ENCODE measurements at places on chromosomes 1 and 21. TPM values are rescaled to one million over a fixed set of nuclear protein-coding genes. Genes with fewer than 3 reads are reported as not detected.

Gene OR10K2
- total RNA-seq: not detected

Gene DPM3
- total RNA-seq: 70.8 TPM

Gene IL10
- 33.2 TPM for total RNA-seq

Gene AGO4
- total RNA-seq: 16.9 TPM

Gene OLFM3
- not detected for total RNA-seq

Gene IKBKE
- total RNA-seq: 4.3 TPM

Gene CELA3B
- not detected for total RNA-seq

Gene LCE3D
- total RNA-seq: not detected

Gene VCAM1
- total RNA-seq: 61.9 TPM

Gene AGT
- total RNA-seq: 10.7 TPM

Gene CA6
- not detected for total RNA-seq

Gene IVL
- total RNA-seq: not detected

Gene RGS8
- total RNA-seq: 0.84 TPM

Gene RGS4
- total RNA-seq: 3.2 TPM

Gene C1QB
- 908 TPM for total RNA-seq

Gene RXRG
- 0.63 TPM for total RNA-seq

Gene PCP4L1
- 0.63 TPM for total RNA-seq

- no peak for DNase-seq
Measured at GRCh38 chr1:54653036-54653435, 11.4 kb downstream of the MROH7 start.

DNA sequence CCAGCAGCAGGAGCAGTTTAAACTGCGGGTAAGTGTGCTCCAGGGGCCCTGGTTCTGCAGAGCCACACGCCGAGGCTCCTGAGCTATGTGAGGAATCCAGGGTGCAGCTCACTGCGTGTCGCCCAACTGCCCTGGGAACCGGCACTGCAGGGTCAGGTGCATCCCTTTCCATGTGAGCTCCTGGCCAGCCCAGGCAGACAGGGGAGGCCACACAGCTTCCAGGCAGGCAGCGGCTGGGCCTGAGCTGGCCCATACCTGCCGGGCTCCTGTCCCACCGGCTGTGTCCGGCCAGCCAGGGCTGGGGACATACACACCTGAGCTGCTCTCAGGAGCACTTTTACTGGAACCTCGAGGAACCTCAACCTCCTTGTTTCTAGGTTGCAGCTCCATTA is 18.6 kb upstream of the COL18A1 start:
- no peak for DNase-seq

DNA sequence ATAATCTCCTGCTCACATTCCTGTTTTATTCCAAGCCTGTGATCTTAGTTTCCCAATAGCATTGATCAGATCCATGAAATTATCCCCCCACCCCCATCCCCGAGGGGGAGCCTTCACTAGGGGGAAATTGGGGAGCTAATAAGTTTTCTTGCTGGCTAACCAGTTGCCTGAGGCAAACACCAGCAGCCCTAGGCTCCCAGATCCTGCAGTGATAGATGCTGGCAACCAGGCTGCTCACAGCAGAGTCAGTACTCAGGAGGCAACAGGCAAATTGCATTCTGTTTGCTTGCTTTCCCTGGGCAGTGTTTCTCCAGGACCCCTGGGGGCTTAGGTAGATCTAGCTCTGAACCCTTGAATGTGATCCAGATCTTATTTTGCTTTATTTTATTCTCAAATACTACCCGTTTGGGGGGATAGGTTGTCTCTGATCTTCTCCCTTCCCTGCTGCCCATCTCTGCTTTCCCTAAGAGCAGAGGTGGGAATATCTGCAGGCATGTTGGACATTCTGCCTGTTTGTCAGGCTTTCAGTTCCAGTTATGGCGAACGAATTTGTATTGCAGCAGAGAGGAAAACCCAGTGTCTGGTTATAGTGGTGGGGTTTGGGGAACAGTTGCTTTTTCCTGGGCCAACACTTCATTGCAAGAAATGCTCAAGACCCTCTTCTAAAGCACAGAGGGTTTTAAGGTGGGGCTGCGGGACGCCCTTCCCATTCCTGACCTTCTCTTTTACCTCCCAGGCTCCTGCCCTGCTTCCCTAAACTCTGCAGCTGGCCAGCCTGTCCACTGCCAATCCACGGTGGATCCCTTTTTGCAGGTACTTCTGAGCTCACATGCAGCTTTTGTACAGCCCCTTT is 289.8 kb upstream of the PLXNA2 start:
- no peak for DNase-seq

GRCh38 chr1:160548183-160548582 is 25.1 kb upstream of the SLAMF6 start:
- no peak for DNase-seq

- DNase-seq: no peak
Measured at GRCh38 chr1:21268281-21269239, 21.7 kb downstream of the ECE1 start.

GRCh38 chr1:21596174-21596573 is 73.0 kb downstream of the RAP1GAP start:
- DNase-seq: no peak

DNA sequence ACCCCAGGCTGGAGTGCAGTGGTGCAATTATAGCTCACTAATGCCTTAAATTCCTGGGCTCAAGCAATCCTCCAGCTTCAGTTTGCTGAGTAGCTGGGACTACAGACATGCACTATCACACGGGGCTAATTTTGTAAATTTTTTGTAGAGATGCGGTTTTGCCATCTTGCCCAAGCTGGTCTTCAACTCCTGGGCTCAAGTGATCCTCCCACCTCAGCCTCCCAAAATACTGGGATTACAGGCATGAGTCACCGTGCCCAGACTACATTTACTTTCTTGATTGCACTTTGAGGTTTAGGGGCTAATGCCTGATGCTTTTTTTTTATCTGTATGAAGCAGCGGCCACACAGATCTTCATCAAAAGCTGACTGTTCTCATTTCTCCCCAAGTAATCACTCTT is 124.6 kb downstream of the KIF26B start:
- DNase-seq: no peak

DNA sequence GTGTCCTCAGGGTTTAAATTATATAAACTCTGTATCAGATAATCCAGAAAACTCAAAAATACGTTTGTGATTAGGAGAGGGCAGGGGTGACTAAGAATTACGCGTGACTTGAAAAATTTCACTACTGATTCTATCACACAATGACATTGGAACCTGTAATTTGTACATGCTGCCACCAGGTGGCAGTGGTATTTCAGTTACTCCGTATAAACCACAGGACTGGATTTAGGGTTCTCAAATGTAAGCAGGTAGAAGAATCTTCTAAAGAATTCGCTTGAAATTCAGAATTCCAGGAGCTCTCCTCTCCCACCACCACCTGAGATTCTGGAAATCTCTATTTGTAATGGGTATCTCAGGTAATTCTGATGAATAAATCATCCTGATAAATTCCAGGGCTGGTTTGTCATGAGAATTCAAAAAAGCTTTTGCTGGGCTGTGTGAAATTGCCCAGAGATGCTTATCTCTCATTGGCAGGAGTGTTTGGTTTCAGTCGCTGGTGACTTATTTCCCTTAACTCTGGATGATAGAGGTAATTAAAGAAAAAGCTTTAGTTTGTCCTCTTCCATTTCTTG is 1.7 kb upstream of the KRTAP7-1 start:
- DNase-seq: no peak

- no peak for DNase-seq
Measured at GRCh38 chr1:52162947-52163346, 21.1 kb downstream of the ZFYVE9 start.

GRCh38 chr1:85934516-85934915 is 222.1 kb downstream of the COL24A1 start:
- no peak for DNase-seq

- DNase-seq: no peak
Measured at GRCh38 chr1:214372092-214372491, 91.1 kb downstream of the SMYD2 start.

GRCh38 chr1:55839626-55840025 is 624.5 kb upstream of the USP24 start:
- DNase-seq: no peak

DNA sequence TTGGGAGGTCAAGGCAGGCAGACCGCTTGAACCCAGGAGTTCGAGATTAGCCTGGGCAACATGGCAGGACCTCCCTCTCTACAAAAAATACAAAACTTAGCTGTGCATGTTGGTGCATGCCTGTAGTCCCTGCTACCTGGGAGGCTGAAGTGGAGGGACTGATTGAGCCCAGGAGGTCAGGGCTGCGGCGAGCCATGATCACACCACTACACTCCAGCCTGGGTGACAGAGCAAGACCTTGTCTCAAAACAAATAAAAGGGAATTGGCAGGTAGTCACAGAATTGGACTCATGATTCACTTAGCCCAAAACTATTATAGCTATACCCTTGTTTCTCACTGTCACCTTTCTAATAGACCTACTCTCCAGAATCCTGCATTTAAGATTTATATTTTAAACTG is 5.5 kb downstream of the TADA1 start:
- DNase-seq: no peak

GRCh38 chr1:30694280-30695175 is 28.9 kb downstream of the MATN1 start:
- no peak for DNase-seq

- no peak for DNase-seq
Measured at GRCh38 chr1:156399355-156400125, 30.5 kb downstream of the RHBG start.

GRCh38 chr1:156060937-156061636 is at the start of gene RAB25:
TSS of gene RAB25 (plus strand) at chr1:156061160. CDS start at chr1:156061401, 241 bp downstream.
- DNase-seq: no peak

- no peak for DNase-seq
Measured at GRCh38 chr1:43451701-43452532, 1.8 kb downstream of the HYI start.

DNA sequence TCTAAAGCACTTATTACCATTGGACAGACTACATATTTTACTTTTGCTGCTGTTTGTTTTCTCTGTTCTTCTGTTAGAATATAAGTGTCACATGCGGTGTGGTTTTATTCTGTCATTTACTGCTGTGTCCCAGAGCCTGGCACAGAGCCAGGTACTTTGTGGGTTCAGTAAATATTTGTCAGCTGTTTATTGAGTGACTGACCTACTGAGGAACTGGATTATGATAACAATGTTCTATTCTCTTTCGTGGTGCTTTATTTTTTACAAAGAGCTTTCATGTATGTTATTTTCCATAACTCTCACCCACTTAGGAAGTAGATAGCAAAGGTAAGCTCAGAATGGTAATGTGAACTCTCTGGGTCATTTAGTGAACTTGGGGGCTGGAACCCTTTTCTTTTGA is 118.8 kb downstream of the RWDD3 start:
- no peak for DNase-seq

- DNase-seq: no peak
Measured at GRCh38 chr1:5601516-5601915, 390.7 kb downstream of the NPHP4 start.

- peak; percentile 44 for DNase-seq
Measured at GRCh38 chr1:48202030-48202752, 20.3 kb upstream of the SLC5A9 start.

DNA sequence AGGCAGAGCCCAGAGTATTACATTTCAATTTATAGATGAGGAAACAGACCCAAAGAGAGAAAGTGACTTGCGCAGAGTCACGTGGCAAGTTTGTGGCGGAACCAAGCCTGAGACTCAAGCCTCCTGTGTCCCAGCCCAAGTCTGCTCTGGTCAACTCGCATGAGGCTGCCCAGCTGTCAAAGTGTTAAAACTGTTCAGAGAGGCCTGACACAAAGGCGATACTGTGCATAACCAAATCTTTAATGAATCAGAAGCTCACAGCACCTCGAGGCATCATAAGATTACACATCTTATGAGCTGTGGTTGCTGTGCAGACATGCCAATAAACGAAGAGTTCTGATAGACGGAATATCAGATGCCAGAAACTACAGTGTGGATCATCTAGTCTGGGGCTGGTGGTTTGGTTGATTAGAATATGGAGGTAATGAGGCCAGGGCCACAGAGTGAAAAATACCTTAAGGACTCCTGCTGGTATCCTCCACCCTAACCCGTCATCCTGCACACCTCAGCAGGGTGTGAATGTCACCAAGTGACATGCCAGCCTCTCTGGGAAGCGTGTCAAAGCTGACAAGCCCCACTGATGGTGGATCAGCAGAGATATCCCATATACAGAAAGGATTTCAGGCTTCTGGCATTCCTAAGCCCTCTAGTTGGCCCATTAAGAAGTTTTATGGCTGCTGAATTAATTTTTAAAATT is 42.2 kb downstream of the TNNT2 start:
- no peak for DNase-seq

DNA sequence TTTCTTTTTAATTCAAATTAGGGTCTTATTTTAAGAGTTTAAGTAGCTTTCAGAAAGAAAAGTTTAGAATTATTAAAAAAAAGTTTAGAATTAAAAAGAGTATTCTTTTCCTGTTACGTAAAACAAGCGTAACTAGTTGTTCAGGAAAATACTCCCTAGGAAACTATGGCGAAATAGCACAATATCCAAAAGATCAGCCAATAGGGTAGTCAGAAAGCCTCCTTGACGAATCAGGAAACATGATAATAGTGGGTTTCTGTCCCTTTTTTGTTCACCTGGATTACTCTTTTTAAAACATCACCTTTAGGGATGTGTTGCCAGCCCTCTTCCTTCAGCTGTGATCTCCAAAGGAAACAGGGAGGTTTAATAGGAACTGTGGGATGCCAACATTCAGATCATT is 25.2 kb downstream of the S1PR1 start:
- no peak for DNase-seq

DNA sequence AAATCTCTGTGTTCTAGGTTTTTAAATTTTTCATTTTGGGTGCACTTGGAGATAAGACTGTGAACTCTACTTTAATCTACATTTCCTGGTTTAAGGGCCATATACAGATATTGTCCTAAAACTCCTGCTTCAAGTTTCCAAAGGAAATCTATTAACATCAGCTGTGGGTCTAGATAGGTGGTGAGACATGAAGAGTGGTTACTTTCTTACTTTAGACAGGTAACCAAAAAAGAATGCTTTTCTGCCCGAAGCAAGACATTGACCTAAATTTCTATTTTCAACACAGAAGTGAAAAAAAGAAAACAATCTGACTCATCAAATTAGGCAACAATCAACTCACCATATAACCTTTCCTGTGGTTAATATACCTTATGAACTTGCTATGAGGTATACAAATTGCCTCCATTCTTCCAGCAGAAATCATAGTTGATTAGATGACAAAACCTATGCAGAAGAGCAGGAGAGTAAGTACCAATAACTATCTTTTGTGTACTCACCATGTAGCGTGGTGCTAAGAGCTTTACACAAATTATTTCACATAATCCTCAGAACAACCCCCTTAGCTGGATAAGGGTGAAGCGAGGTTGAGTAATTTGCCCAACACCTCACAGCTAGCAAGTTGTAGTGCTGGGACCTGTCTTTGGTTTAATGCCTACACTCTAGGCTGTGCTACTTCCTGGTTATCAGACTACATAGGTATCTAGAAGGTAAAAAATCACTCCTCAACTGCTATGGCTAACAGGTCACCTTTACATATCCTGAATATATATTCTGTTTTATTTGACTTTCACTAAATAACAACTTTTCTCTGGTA is 23.4 kb upstream of the PTPN14 start:
- no peak for DNase-seq

All from omental fat pad (tissue), 4 donors.